ENCODE measurements at places on chromosomes 11 and 22.

DNA sequence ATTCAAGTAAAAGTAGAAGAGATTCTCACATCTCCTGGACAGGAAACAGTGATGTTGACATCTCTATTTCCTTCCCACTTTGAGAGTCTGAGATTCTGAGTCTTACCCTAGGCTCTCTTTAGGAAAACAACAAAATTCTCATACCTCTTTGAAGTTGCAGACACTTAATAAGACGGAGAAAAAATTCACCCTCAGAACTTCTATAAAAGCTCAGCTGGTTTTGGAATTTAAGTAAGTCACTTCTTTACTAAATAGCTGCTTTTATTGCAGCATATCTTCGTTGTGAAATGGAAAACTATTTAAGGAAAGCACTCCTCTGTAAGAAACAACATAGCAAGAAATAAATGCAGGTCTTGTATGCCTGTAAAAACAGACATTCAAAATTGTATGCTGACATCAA is 79.1 kb downstream of the MSANTD4 start:
- DNase-seq, result no peak

- DNase-seq, result no peak
Measured at GRCh38 chr11:35751664-35752061, 89.1 kb downstream of the TRIM44 start.

DNA sequence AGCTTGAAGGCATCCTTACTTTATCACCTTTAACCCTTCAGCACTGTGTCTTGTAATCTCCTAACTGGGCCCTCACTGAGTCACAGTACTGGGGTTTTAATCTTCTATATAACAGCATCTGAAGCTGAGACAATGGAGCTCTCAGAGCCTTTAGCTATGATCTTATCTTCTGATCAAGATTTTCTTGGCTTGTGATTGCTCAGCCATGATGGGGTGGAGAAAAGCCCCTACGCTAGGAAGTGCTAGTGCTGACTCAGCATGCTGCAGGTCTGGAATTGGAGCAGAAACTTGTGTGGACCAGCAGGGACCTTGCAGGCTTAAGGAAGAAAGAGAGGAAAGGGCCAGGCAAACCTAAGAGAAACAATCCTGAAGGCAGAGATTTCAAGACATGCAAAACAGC is 71.7 kb upstream of the EED start:
- no peak for DNase-seq

DNA sequence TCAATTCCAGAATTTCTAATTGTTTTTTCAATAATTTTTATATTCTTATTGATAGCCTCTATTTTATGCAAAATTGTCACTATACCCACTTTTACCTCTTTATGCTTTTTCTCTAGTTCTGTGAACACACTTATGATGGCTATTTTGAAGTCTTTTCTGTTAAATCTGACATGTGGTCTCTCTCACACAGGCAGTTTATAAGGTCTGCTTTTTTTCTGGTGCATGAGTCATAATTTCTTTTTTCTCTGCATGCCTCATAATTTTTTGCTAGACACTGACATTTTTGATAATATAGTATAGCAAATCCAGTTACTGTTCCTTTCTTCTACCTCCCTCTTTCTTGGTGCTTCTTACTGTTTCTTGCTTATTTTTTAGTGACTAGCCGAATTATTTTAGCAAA is 36.0 kb downstream of the ZBTB44 start:
- no peak for DNase-seq

DNA sequence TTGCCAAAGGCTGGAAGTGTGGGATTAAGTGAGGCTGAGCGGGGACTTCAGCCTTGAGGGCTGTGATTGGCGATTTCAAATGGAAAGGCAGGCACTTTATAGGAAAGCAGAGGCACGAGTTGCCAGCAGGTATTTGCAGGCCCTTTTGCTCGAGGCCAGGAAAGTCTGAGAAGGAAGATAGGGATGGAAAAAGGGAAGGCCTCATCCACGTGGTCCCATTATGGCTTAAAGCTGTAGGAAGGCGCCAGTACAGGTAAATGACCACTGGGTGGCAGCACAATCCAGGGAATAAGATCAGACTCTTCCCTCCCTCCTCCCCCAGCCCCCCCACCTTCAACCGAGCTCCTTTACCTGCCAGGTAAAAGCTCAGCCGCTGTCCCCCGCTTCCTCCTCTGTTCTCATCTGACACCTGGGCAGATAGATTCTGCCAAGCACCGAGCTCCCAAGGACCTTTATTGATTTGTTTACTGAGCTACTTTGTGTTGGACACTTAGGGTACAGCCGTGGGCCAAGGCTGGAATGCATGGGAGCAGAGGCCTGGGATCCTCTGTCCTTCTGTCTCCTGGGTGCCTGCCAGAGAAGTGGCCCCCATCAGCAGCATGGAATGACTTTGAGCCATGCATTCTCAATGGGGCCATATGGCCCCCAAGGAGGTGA is 7.5 kb downstream of the P2RX3 start:
- DNase-seq, result no peak

DNA sequence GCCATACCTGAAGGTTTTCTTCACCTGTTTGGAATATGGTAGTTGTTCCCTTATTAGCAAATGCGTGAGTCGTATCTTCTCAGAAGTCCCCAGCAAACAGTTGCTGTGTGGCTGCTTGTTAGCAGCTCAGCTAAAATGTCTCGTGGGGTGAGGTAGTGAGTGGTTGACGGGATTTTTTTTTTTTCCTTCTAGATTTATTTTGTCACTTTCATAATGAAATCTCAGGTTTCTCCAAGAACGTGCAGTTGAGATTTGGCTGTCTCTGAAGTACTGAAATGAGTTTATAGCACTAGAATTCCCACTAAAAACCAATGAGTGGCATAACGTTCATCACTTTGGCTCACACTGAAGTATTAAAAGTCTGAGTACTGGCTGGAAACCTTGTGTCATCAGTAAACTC is 16.8 kb downstream of the RCN1 start:
- no peak for DNase-seq

DNA sequence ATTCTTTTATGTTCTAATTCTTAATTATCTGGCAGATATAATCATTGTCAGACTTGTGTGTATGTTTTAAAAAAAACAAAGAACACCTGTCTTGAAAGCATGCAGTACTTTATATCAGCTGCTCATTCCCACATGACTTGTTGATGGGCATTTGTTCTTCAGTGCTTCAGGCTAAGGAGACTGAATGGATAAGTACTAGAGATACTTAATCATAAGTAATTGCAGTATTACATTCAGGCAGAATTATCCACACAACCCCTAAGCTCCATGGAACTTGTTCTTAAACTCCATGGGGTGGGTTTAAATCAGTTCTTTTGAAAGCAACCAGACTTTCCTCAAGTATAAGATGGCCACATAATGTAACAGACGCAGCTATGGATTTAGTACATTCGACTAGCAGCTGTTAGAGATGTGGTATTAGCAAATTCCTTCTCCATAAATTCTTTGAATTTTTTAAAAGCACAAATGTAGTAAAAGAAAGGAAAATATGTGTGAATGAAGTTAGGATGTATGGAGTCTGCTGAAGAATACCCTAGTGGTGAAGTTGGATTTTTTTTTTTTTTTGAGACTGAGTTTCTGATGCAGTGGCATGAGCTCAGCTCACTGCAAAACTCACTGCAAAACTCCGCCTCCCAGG is 3.0 kb downstream of the JAM3 start:
- DNase-seq, result no peak

- no peak for DNase-seq
Measured at GRCh38 chr11:47253660-47254059, 4.1 kb upstream of the NR1H3 start.

GRCh38 chr11:110818032-110818687 is 105.9 kb upstream of the ARHGAP20 start:
- no peak for DNase-seq

DNA sequence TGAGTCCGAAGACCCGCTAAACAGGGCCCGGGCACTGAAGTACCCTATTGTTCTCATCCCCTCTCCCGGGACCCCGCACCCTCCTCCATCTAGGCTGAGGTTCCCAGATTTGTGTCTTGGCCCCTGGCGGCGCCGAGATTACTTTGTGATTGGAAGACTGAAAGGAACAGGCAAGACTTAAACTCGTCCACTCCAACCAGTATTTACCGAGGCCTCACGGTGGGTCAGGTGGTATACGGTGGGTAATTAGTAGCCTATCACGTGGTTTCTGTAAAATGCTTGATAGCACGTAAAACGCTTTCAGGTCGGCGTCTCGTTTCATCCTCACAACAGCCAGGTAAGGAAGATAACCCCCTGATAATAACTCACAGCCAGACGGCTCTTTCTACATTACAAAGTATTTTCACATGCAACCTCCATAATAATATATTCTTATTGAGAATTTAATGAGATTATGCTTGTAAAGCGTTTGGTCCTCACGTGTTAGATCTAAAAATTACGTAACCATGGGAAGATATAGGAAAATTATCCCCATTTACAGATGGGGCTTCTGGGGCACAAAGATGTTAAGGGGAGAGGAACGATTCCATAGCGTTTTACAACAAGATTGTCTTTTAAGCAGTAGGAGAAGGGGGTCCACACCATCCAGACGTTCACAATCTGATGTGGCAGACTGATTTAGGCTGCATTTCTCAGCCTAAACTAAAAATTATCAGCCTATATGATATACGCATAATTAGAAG is 642 bp upstream of the PIK3C2A start:
- DNase-seq, result peak; percentile 73

GRCh38 chr11:44950031-44950624 is 555 bp downstream of the TP53I11 start:
- no peak for DNase-seq

DNA sequence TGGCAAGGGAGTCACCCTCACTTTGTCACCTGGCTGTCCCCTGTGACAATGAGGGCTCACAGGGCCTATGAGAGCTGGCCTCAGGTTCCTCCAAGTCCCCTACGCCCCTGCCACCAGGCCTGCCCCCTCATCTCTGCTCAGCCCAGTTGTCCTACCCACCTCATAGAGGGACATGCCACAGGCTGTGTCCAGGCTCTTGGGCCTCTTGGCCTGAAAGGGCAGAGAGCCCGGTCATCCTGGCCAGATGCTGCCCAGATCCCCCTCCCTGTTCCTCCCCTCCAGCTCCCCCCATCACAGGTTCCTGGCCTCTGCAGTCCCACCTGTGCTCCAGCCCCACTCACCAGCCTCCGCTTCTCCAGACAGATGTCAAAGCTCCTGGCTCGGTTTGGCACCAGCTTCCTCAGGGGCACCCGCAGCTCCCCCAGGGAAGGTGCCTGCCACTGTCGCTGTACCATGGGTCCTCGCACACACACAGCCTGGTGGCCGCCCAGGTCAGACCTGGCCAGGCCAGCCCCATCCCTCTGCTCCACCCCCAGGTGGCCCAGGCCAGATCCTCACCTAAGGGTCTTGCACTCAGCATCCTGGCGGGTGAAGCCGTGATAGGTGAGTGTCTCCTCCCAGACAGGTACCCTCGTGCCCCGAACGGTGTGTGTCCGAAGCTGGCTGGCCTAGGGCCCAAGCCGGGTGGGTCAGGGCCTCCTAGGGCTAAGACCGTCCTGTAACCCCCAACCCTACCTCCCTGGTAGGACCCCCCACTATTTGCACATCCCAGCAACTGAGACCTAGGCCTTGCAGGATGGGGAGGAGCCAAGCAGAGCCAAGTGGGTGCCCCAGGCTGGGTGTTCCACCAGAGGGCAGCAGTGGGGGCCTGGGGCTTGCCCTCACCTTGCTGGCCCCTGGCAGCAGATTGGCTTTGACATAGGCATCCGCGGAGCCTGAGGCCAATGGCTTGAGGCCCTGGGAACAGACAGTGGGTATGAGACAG is 8.3 kb downstream of the NDUFV1 start:
- no peak for DNase-seq

GRCh38 chr22:17767233-17768065 is 6.8 kb downstream of the BID start:
- DNase-seq, result no peak

DNA sequence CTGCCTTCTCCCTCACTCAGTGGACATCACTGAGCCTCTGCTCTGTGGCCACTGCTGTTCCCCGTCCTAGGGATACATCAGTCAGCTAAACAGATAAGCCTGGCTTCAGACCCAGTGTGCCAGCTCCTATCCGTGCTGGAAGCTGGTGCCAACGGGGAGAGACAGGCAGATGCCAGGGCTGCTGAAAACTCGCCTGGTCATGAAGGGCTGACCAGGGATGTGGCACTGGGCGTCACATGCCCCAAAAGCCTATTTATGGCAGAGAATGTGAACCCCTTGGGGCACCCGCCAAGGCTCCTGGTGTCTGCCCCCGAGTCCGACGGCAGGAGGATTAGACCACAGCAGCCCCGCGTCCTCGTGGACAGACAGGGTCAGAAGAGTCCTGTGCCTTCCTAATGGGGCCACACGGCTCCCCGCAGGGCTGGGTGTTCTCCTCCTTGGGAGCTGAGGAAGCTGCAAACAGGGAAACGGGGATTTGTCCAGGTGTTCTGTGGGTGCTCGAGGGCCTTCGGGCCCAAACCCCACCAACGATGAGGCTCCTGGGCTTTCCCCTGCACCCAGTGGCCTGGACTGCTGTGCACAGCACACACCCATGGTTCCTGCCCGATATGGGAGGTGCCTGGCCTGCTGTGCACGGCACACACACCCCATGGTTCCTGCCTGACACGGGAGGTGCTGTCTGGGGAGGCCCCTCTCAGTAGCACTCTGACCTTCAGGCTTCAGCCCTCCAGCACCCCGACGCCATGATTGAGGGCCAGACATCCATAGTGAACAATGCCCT is 19.9 kb downstream of the ANO1 start:
- DNase-seq, result no peak

- DNase-seq, result no peak
Measured at GRCh38 chr11:119754199-119754598, 25.2 kb upstream of the NECTIN1 start.

DNA sequence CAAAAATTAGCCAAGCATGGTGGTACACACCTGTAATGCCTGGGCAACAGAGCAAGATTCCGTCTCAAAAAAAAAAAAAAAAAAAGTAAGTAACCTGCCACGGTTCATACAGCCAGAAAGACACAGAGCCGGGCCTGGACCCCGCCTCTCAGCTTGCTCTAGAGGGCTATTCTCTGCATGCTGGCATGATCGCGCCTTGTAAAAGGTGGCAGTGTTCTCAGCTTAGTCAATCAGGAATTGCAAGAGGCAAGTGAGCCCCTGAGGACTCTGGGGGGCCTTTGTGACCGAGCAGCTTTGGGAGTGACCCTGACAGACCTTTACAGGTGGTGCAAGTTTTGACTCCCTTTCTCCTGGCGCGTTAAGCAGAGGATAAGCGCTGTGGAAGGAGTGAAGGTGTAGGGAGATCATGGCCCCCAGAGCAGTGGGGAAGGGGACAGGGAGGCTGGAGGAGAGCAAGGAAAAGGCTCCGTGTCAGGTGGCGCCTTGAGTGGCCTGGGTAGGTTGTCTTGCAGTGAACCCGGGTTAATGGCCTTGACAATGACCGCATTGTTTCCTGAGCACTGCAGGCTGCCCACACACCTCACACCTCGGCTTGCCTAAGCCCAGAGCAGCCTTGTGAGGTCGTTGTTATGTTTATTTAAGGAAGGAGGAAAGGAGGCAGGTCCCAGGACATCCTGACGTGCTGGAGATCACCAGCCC is 48.9 kb downstream of the CDPF1 start:
- DNase-seq, result no peak

DNA sequence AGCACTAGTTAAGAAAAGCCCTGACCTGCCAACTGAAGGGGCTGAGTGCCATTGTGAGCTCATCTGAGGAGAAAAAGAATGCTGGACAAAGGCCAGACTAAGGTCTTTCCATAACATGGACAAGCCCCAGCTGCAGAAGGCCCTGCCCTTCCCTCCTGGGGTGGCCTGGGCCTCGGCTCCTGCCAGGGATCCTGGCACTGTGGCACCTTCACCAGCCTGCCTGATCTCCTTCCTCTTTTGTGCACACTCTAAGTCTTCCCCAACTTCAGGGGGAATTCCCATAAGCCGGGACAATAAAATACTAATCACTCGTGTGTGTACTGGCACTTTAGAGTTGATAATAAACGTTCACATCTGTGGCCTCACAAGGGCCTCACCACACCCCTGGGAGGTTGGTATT is 9.9 kb downstream of the TMPRSS13 start:
- no peak for DNase-seq

GRCh38 chr11:86675017-86675416 is 2.6 kb upstream of the ME3 start:
- no peak for DNase-seq

Data from left renal pelvis (tissue), 4 donors.